Pulmonary artery endothelial cell (primary cell): ENCODE measurements at places on chromosomes 4 and X. TPM values are rescaled to one million over a fixed set of nuclear protein-coding genes. Genes with fewer than 3 reads are reported as not detected.

- DNase-seq = no peak
Measured at GRCh38 chr4:48944252-48944651, 37.7 kb upstream of the OCIAD2 start.

DNA sequence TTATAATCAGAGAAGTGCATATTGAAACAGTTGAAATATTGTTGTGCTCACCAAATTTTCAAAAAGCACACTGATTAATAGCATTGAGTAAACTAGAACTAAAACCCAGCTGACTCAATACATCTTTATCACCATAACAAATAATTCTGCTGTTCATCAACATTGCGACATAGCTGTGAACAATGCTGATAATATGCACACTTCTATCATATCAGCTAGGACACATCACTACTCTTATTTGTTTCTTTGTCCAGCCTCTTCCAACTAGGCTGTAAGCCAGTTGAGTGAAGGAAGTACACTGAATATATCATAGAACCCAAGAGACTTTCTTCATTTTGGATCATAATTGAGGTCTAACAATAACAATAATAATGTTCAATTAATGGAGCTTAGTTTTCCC lies 349.7 kb downstream of the IQCM start:
- no peak for DNase-seq

DNA sequence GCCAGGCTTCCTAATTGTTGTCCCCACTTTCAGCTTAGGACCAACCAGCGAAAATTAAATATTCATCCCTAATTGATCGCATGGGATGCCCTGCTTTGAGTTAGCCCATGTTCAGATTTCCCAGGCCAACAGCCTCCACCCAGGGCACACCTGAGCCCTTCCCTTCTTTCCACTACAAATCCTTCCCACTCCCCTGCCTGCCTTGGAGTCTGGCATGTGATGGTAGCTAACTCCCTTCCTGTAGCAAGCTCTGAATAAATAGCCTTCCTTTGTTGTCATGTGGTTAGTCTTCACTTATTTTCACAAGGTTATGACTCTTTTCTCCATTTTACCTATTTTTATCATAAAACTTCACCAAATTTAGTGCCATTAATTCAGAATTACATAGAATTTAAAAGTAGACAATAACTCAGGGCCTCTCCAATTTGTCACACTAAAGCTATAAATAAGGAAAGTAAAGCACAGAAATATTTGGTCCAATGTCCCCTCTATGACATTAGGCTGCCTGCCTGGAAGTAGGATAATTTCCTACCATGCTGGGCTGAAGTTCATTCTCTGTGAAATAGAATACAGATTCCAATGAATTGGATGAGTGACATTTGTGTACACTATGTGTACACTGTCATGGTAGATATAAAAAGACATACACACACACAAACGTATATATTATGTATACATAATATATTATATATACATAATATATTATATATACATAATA lies 166.4 kb upstream of the CPEB2 start:
- no peak for DNase-seq

- no peak for DNase-seq
Measured at GRCh38 chrX:96729053-96729452, 44.4 kb downstream of the DIAPH2 start.

DNA sequence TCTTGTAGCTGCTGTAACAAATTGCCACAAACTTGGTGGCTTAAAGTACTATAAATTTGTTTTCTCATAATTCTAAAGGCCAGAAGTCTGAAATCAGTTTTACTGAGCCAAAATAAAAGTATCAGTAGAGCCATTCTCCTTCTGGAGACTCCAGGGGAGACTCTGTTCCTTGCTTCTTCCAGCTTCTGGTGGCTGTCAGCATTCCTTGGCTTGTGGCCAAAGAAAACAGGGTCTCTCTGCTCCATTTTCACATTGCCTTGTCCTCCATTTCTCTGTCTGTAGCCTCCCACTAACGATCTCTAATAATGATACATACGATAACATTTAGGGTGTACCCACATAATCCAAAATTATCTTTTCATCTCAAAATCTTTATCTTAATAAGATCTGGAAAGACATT lies 200.4 kb downstream of the MAB21L2 start:
- DNase-seq = no peak

POU4F2 gene
- not detected in 2 replicates for total RNA-seq

DNA sequence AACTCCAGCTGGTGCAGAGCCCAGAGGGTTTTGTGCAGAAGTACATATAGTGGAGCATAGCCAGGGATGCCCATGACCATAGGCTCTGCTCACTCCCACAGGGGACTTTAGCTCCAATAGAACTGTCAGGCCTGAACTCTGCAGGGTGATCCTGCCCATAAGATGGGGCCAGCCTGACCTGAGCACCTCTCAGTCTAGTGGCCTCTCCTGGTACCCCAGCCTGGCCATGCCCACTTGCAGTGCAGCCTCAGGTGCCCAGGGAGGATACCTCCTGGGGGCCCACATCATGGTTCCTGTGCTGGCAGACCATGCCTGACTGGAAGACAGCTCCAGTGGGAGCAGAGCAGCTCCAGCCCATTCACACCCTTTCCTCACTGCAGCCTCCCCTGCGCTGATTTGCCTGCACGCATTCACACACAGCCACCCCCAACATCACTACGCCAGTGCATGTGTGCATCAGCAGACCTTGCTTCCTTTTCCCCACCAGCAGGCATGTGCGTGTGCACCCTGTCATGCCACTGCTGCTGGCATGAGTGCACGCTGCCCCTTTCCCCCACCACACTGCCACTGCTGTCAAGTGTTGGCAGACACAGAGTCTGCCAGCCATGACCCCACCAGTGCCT lies 53.0 kb upstream of the MMAA start:
- DNase-seq = no peak

TMPRSS11A gene
- total RNA-seq = not detected in 2 replicates

DNA sequence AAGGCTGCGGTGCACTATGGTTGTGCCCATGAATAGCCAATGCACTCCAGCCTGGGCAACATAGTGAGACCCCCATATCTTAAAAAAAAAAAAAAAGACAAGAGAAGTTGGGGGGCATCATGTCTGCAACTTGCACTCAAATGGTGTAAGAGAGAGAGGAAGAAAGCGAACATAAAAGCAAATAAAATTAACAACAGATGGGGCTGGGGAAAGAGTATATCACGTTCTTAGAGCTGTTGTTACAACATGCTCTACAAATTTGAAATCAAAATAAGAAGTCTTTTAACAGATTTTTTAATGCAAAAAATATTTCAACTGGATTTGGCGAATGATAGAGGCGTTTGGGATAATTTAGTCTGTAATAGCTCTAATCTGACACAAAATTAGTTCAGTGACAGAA lies 144.9 kb downstream of the FNIP2 start:
- DNase-seq = no peak

ENOX2 gene
- 12.3 and 12.4 TPM in 2 replicates for total RNA-seq

GRCh38 chrX:144006811-144007210 lies 122.9 kb downstream of the UBE2NL start:
- DNase-seq = no peak

- no peak for DNase-seq
Measured at GRCh38 chr4:125727931-125728330, 413.2 kb downstream of the FAT4 start.

MUC7 gene
- not detected in 2 replicates for total RNA-seq

TMEM255A gene
- total RNA-seq = not detected in 2 replicates

GRCh38 chrX:153226344-153227185 lies 47.5 kb downstream of the MAGEA1 start:
- no peak for DNase-seq

CENPE gene
- 13.1 and 63.3 TPM in 2 replicates for total RNA-seq

DNA sequence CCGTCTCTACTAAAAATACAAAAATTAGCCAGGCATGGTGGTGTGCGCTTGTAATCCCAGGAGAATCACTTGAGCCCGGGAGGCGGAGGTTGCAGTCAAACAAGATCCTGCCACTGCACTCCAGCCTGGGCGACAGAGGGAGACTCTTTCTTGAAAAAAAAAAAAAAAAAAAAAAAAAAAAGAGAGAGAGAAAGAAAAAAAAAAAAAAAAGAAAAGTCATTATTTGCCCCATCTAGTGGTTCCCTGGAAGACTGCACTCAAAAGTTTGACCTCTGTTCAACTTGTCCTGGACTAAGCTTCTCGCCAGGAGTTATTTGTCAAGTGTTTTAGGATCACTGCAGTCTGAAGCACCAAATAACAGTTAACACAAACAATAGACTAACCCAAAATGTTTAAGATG lies 45.3 kb upstream of the KCTD8 start:
- no peak for DNase-seq

SPANXN1 gene
- not detected in 2 replicates for total RNA-seq

XKRX gene
- 0.13 and 0.25 TPM in 2 replicates for total RNA-seq

RBM46 gene
- not detected in 2 replicates for total RNA-seq

NEUROG2 gene
- total RNA-seq = not detected in 2 replicates

DNA sequence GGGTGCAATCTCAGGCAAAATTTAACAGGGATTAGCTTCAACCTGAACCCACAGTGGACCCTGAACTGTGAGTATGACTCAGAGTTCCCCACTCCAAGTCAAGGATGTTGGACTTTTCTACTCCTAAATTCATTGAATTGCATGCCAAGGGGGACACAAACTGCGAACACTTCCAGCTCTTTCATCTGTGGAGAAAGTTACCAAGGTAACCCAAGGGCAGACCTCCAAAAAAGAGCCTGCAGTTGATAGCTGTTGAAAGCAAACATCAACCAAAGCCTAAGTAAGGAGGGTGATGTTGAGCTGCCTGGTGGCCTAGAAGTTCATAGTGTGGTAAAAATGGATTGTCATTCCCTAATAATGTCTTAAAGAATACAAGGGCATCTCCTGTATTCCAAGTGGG lies 1242.9 kb downstream of the C4orf33 start:
- no peak for DNase-seq

SYNPO2 gene
- total RNA-seq = 0.13 and 0.18 TPM in 2 replicates

DNA sequence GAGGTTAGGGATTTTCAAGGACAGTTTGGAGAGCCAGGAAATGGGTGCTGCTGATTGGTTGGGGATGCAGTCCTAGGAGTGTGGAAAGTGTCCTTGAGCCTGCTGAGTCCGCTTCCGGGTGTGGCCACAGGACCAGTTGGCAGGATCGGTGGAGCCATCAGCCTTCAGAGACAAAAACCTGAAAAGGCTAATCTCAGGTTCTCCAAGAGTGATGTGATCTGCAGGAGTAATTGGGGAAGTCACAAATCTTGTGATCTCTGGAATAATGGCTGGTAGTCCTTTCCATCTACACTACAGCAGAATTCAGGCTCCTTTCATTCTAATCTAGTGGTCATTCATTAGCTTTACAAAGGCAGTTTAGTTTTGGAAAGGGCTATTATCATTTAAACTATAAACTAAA lies 55.9 kb upstream of the BMP2K start:
- no peak for DNase-seq

ARHGAP6 gene
- total RNA-seq = 0.11 and 0.86 TPM in 2 replicates

DNA sequence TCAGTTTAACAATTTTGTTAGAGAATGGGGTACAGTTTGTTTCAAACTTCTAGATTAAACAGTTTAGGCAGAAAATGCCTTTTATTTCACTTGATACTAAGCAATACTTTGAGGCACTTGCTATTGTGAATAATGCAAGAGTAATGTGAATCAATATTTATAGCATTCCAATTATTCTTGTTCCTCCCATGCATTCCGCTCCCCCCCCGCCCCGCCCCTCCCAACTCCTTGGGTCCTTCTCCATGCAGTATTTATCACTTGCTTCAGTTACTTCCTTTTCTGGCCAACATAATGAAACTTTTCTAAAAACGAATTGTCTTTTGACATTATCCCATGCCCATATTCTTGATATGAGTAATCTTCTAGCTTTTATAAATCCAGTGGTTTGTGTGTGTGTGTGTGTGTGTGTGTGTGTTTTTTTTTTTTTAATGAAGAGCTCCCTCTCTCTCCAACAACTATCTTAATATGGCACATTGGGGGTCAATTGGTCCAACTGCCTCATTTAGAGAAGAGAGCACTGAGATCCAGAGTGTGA lies 1.6 kb downstream of the BANK1 start:
- DNase-seq = no peak

GRCh38 chrX:20547611-20548051 lies 280.9 kb upstream of the RPS6KA3 start:
- DNase-seq = no peak

GRCh38 chr4:48853604-48854394 lies 22.9 kb downstream of the OCIAD1 start:
- no peak for DNase-seq

DNA sequence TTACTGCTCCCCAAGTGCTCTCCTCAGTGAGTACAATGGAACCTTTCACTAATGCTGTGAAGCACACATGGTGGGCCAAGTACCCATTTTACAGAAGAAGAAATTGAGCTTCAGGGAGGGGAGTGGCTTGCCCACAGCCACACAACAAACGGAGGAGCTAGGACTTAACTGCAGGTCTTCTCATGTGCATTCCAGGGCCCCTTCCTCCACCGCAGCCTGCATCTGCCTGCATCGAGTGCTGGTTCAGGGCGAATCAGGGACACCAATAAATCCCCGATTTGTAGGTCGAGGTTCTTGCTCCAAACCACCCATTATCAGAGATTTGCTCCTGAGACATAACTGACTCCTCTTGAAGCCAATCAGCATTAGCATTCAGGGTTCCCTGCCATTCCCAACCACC lies 100.9 kb downstream of the MAMLD1 start:
- no peak for DNase-seq

- DNase-seq = no peak
Measured at GRCh38 chrX:13050151-13050550, 5.7 kb upstream of the FAM9C start.

GRCh38 chr4:8468746-8469535 lies 28.4 kb downstream of the TRMT44 start:
- DNase-seq = no peak

DNA sequence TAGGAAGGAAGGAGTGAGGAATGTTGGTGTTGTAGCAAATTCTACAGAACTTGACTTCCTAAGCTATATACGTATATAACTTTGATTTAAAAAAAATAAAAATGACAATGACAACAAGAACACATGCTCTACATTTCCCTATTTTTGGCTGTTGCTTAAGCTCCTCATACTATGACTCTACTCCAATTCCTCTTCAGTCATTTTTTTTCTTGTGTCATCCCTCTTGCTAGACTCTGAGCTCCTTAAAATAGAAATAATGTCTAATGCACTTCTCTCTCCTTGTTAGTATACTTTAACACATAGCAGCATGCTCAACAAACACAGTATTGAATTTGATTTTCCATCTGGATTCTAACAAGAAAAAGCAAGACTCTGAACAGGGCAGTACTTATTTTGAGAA lies 144.0 kb downstream of the HDX start:
- no peak for DNase-seq

PAGE5 gene
- not detected in 2 replicates for total RNA-seq

NUDT11 gene
- total RNA-seq = 7.9 and 13.0 TPM in 2 replicates

DNA sequence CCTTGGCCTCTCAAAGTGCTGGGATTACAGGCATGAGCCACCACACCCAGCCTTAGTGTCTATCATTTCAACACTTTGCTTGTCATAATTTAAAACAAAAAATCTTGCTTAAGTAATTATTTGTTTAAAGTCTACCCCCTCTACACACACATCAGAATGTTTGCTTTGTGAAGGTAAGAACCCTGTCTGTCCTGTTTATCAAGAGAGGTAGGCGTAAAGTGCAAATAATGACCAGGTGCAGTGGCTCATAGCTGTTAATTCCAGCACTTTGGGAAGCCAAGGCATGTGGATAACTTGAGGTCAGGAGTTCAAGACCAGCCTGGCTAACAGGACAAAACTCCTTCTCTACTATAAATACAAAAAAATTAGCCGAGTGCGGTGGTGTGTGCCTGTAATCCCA lies 326.7 kb upstream of the CLNK start:
- DNase-seq = no peak
